CD4-positive, alpha-beta T cell treated with Interferon gamma for 1 hour (primary cell): ENCODE measurements at places on chromosomes 1 and 21.

DNA sequence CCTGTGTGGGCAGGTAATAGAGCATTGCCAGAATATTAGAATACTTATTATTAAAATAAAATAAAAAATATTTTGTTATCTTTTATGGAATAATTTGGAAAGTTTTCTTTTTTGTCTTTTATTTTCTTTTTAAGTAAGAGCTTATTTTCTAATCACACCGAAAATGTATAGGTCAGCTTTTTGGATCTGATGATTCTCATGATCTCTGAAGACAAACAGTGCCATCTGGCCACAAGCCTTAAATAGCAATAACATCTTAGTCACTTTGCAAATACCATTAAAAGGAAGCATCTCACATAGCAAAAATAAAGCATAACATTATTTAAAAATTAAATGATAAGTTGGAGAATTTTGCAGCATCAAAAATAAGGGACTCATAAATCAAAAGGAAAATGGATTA lies 213.8 kb downstream of the PLA2G4A start:
- DNase-seq = no peak

DNA sequence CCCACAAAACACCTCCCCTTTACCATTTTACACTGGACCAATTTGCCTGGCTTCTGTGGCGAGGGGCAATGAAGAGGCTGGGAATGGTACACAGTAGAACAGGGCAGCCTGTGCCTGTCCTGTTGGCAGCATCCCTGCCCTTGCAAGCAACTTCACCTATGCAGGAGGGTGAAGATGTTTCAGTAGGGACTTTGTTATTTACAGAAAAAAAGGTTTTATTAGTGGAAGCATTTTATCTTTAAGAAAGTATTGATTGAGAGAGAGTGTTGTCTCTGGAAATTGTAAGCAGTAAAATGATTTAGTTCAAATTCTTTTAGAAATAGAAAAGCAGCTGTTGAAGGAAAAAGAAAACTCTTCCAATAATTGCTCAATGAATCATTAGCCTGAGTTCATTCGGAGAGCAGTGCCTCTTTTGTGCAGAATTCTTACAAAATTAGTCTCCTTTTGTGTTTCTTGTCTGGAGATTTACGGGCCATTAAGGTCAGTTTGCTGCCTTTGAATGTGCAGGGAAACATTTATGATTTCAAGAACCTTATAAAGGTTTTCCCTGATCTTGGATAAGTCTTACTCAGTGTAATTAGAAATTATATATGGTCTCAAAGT lies 49.1 kb downstream of the HHAT start:
- DNase-seq = no peak

GRCh38 chr1:171727778-171728177 lies 14.1 kb downstream of the VAMP4 start:
- no peak for DNase-seq

GRCh38 chr1:172931761-172932160 lies 119.0 kb downstream of the TNFSF18 start:
- no peak for DNase-seq

GRCh38 chr1:211577819-211578639 lies 932 bp downstream of the SLC30A1 start:
- peak; percentile 74 for DNase-seq

- no peak for DNase-seq
Observed at GRCh38 chr1:247102381-247102780, 1.8 kb downstream of the ZNF669 start.

- DNase-seq = peak; percentile 29
Observed at GRCh38 chr1:183600136-183600535, 9.9 kb upstream of the NCF2 start.

DNA sequence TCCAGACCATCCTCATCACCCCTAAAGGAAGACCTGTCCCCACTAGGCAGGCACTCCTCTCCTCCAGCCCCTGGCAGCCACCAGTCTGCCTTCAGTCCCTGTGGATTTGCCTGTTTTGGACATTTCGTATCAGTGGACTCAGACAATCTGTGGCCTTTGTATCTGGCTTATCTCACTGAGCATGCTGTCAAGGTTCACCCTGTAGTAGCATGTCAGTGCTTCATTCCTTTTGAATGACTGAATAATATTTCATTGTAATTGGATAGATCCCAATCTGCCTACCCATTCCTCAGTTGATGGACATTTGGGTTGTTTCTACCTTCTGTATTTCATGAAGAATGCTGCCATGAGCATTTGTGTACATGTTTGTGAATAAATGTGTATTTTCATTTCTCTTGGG lies 32.9 kb upstream of the RNF187 start:
- DNase-seq = no peak

GRCh38 chr1:87842156-87842555 lies 513.5 kb downstream of the LMO4 start:
- no peak for DNase-seq

GRCh38 chr1:97864615-97865014 lies 56.2 kb downstream of the DPYD start:
- no peak for DNase-seq

DNA sequence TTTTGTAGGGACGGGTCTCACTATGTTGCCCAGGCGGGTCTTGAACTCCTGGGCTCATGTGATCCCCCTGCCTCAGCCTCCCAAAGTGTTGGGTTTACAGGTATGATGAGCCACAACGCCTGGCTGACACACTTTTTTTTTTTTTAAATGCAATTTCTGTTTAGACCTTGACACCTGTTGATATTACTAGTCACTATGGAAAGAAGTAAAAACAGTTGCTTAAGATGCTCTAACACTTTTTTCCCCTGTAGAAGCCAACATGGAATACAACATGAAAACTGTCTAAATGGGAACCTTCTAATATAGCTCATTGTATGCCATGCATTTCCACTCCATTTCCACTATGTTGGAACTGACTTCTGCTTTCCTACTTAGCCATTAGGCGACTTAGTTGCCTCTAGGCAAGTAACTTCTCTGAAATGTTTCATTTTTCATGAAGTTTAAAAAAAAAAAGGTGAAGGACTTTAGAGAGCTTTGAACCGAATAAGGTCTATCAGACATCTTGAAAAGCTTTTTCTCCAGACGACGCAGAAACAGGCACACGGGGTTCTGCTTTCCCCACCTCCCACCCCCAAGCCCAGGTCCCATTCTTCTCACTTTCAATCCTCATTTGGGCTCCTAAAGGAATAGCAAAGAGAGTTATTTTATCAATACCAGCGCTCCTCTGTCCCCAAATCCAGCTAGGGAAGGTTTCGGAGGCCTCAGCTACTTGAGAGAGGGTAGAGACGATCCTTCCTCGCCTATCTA lies 648 bp upstream of the DR1 start:
- DNase-seq = no peak

GRCh38 chr1:34747638-34747941 lies 7.3 kb upstream of the GJB5 start:
- DNase-seq = no peak

- no peak for DNase-seq
Observed at GRCh38 chr21:14617871-14618270, 71.8 kb upstream of the SAMSN1 start.

- no peak for DNase-seq
Observed at GRCh38 chr1:219924342-219924741, 4.0 kb downstream of the SLC30A10 start.

- no peak for DNase-seq
Observed at GRCh38 chr1:158978730-158979129, 31.0 kb upstream of the IFI16 start.

DNA sequence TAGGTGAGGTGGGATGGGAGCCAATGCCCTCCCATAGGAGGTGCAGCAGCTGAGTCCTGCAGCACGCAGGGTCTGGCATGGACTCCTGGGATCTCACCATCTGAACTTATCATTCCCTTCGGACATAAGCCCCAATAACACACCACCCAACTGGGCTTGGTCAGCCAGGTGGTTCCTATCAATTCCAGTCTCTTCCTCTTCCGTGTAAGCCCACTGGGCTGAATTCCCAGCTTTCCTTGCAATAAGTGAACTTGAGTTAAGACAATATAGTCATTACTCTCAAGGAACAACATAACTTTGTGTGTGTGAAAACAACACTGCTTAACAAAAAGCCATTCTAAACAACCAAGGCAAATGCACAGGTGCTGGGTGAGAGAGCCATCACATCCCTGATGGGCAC lies 86.6 kb upstream of the EDN2 start:
- no peak for DNase-seq

DNA sequence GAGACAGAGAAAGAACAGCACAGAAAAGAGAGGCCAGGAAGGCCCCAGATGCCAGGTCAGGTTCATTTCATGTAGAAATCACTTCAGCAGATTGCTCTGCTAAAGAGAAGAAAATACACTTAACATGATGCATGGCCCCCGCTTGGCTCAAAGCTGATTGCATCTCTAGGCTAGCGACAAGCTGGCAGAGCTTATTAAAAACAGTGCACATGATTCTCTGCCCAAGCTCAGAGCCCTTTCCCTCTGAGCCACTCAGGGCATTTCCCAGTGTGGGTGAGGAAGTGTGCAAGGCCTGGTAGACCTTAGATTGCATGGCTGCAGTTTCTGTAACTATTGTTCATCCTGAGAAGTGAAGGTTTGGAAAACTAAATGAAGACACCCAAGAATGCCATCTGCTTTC lies 3.3 kb upstream of the CAPN9 start:
- no peak for DNase-seq

- DNase-seq = no peak
Observed at GRCh38 chr1:196590012-196590708, 18.1 kb downstream of the KCNT2 start.

DNA sequence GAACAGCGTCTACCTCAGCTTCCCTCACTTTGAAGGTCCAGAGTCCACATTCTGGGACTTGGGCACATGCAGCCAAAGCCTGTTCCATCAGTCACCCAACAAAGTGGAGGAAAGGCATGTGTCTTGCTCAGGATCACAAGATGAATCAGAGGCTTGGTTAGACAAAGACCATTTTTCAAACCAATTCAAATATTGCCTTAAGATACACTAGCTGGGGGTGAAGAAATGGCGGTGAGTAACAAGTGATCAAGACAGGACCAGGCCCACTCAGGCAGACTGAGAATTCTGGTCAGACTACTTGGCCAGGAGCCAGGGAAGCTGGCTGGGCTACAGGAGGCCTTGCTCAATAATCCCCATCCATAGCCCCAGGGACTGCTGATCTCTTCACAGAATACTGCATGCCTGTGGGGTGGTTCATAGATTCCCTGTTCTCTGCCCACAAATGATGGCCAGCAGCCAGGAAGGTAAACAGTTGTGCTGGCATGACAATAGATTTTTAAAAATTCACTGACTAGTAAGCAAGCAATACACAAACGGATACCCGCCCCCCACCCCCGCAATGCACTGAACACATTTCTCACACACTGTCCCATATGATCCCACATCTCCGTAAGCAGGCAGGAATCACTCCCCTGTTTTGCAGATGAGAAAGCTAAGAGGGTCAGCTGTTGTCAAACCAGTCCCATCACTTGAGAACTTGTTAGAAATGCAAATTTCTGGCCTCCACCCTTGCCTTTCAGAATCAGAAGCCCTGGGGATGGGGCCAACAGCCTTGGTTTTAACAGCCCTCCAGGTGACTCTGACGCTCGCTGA lies 27.2 kb downstream of the ERI3 start:
- DNase-seq = no peak

GRCh38 chr1:183180634-183181056 lies 5.4 kb upstream of the LAMC2 start:
- DNase-seq = no peak

DNA sequence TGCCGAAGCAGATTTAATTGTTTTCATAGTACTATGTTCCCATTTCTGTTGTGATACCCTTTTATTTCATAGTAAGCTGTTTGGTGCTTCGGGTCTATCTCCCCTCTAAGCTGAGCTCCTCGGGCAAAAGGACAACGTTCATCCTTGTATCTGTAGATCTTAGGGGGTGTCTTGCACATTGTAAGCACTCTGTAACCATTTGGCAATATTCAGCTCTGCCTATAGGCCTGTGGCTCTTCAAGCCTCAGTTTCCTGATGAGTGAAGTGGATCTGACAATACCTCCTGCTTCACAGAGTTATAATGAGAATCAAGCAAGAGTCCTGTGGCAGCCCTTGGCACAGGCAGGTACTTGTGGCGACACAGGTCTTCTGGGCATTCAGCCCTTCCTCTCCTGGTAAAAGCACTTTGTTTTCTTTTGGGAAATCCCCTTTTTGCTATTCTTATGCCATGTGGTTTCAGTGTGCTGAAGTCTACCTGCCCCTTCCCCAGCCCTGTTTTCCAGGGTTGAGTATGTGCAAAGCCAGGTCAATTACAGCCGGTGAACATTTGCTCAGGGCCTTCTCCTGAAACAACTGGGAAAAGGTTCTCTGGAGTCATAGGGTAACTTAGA lies 8.5 kb upstream of the EXO1 start:
- no peak for DNase-seq

- DNase-seq = no peak
Observed at GRCh38 chr1:103110701-103111100, 2.4 kb upstream of the COL11A1 start.

DNA sequence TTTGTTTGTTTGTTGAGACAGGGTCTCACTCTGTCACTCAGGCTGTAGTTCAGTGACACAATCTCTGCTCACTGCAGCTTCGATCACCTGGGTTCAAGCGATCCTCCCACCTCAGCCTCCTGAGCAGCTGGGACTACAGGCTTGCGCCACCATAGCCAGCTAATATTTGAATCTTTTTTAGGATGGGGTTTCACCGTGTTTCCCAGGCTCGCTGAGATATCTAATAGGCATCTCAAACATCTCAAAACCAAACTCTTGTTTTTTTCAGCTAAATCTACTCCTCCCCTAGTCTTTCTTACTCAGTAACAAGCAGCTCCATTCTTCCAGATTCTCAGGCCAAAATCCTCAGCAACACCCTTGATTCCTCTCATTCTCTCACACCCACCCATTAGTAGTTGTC lies 22.0 kb upstream of the SRRM1 start:
- DNase-seq = no peak

- no peak for DNase-seq
Observed at GRCh38 chr1:209425959-209426358, 157.6 kb upstream of the CAMK1G start.

DNA sequence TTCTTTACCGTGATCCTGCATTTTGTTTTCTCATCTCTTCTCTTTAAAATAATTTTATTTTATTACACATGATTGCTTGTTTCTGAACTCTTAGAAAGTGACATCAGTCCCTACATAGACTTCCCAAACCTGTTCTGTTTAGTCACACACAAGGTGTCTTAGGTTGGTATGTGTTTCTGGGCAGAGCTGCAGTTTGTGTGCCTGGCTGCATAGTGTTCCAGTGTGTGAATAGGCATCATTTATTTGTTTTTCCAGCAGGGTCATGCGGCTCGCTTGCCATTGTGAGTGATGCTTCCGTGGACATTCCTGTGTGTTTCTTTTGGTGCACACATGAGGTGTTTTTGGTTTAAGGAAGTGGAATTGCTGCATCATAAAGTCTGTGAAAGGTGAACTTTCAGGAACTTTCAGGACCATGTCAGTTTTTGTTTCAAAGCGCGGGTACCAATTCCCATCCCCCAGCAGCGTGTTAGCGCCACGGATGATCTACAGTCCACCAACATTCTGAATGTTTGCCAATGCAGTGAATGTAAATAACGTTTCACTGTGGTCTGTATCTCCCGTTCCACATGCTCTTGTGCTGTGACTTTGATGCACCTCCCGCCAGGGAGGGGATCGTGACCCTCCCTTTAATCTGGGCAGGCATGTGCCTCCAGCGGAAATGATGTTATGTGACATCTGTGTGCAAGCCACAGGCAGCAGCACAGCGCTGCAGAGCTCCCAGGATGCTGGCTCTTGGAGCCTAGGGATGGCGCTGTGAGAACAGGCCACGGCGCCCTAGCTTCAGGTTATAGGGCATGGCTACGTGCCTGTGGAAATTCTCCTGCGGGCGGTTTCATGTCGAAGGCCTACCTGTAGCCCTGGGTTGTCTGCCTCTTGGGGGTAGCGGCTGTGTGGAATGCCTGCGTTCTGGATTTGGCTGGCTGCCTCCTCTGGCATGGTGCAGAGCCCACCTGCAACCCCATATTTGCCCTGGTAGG lies 144.6 kb upstream of the COL6A1 start:
- no peak for DNase-seq
